Stimulated activated memory B cell treated with anti-CD40 and anti-IgM and Interleukin-4, amounts not matched to agents 10 μg/mL and 1 μg/mL and 100 μg/mL, for 72 hours (primary cell): ENCODE measurements at places on chromosomes 16 and 17.

- no peaks in the 10 kb centered on the region for H3K36me3 ChIP-seq
- no peak overlapping the region for H3K4me3 ChIP-seq
- H3K27ac ChIP-seq: no peak overlapping the region
- ATAC-seq: no peak
- H3K4me1 ChIP-seq: no peaks in the 10 kb centered on the region
Observed at GRCh38 chr16:5706211-5706610, 608.6 kb upstream of the EEF2KMT start.

GRCh38 chr17:34126965-34127364 lies 128.1 kb upstream of the CCL2 start:
- no peak overlapping the region for H3K27ac ChIP-seq
- ATAC-seq: no peak
- H3K4me1 ChIP-seq: no peaks in the 10 kb centered on the region
- H3K27me3 ChIP-seq: peaks cover 29% of the 10 kb centered on the region

- no peak overlapping the region for H3K27ac ChIP-seq
- no peaks in the 10 kb centered on the region for H3K27me3 ChIP-seq
- H3K4me3 ChIP-seq: no peak overlapping the region
- ATAC-seq: no peak
- H3K36me3 ChIP-seq: peaks cover 34% of the 10 kb centered on the region
Observed at GRCh38 chr17:67557921-67558320, 159.8 kb upstream of the NOL11 start.

DNA sequence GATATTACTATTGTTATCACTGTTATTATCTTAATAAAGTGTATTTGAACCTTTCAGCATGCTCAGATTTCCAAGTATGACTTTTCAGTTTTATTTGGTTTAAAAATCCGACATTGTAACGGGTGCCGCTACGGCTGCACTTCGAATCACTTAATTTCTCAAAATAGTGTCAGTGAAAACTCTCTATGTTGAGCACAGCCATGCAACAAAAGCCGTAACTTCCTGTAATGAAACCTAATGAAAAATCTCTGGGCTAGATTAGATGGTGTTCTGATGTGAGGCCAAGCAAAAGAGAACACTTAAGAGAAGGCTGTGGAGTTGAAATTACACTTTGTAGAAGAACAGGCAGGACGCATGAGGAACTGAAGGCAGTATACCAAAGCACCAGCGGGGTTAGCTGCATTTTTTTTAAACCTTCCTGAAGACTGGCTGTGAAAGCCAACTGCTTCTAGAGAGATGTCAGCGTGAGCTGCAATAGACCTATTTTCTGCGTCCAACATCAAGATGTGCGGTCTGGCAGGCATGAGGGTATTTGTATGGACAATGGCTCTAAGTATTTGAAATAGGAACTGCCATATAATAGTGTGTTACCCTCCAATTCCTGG lies 1545.0 kb upstream of the GOT2 start:
- ATAC-seq: no peak
- no peaks in the 10 kb centered on the region for H3K27me3 ChIP-seq
- H3K36me3 ChIP-seq: no peaks in the 10 kb centered on the region
- no peak overlapping the region for H3K4me3 ChIP-seq

DNA sequence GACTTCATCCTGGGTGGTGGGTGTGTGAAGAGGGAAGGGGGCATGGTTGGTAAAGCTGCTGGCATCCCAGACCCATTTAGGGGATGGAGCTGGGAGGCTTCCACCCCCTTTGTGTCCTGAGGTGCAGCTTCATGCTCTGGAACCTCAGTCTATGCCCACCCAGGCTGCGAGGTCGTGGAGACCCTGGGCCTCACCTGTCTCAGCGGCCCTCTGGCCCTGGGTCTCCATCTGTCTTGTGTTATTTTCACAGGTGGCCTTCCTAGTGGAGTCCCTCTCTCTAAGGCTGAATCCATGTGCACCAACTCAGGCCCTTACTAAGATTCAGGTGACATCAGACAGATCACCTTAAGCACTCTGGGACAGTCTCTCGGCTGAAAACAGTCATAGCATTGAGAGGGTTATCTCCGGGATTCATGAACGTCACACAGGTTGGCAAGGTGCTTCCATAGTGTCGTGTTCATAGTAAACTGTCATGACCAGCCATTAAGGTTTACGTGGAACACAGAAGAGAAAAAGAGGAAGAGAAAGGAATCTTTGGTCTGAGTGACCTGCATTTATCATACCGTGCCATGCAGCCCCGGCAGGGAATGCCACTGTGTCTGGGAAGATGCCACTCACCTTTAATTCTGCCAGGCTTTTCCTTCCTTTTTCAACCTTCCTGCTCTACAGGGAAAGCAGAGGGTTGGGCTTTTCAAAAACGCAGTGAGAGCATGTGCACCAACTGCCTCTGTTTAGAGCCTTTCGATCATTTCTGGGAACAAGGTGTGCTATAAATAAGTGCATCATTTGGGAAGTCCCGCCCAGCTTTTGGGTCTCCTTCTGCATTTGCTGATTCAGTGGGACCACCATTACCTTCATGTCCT lies 4.5 kb upstream of the FOXL1 start:
- H3K36me3 ChIP-seq: no peaks in the 10 kb centered on the region
- ATAC-seq: no peak
- H3K4me1 ChIP-seq: peaks cover 15% of the 10 kb centered on the region
- H3K27me3 ChIP-seq: peaks cover 91% of the 10 kb centered on the region
- no peak overlapping the region for H3K27ac ChIP-seq

GRCh38 chr16:53084141-53084541 lies 29.4 kb downstream of the CHD9 start:
- peaks cover 43% of the 10 kb centered on the region for H3K4me1 ChIP-seq
- H3K27ac ChIP-seq: peak overlapping the region; percentile 13
- peaks cover 19% of the 10 kb centered on the region for H3K36me3 ChIP-seq

DNA sequence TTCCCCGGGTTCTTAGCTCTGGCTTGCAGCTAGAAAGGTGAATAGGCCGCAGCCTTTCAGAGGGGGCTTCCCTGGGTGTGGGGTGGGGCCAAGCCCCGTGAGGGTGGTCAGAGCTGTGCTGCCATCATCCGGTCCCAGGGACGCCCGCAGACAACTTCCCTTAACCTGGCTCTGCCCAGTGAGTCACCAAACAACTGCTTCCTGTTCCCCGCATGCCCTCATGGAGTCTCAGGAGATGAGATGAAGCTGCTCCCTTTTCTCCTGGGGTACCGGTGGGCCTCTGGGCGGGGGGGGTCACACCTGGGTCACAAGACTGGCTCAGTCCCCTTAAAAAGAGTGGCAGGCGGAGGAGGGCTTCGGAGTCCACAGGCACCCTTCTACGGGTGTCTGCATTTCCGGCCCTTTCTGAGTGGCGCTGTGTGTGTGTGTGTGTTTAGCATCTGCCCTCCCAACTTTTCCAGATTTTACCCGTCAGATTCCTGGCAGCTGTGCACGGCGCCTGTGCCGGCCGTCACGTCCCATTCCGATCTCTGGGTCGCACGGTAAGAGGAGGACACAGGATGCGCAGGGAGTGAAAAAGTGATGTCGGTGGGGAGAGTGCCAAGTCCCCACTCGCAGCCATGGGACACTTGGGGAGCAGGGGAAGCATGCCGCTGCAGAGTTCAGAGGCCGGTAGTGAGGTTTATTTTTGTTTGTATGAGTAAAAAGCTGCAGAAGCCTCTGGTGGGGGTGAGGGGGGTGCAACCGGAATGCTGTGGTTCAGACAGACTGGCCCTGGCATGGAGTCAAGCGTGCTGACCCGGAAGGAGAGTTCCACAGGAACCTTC lies 16.8 kb downstream of the HIC1 start:
- H3K4me3 ChIP-seq: peak overlapping the region; percentile 7
- peaks cover 45% of the 10 kb centered on the region for H3K36me3 ChIP-seq
- H3K27me3 ChIP-seq: no peaks in the 10 kb centered on the region
- H3K4me1 ChIP-seq: peaks cover 59% of the 10 kb centered on the region
- ATAC-seq: no peak

- no peaks in the 10 kb centered on the region for H3K36me3 ChIP-seq
- no peak overlapping the region for H3K4me3 ChIP-seq
- H3K27me3 ChIP-seq: peaks cover 16% of the 10 kb centered on the region
- no peak overlapping the region for H3K27ac ChIP-seq
- ATAC-seq: no peak
Observed at GRCh38 chr16:10121491-10121890, 60.7 kb downstream of the GRIN2A start.

GRCh38 chr16:88856122-88856827 lies 472 bp downstream of the GALNS start:
- H3K36me3 ChIP-seq: peaks cover 14% of the 10 kb centered on the region
- H3K27ac ChIP-seq: peak overlapping the region; percentile 82
- ATAC-seq: peak; percentile 60
- peak overlapping the region; percentile 95 for H3K4me3 ChIP-seq
